ENCODE measurements at places on chromosomes 4 and X. TPM values are rescaled to one million over a fixed set of nuclear protein-coding genes. Genes with fewer than 3 reads are reported as not detected.

CCSER1 gene
- 2.3 TPM for total RNA-seq

FRAS1 gene
- total RNA-seq = 4.0 TPM

GPAT3 gene
- total RNA-seq = 13.4 TPM

CT45A2 gene
- not detected for total RNA-seq

NKX6-1 gene
- total RNA-seq = not detected

ARMCX6 gene
- 34.3 TPM for total RNA-seq

RAI2 gene
- total RNA-seq = not detected

Data from Caki2 (cell line).